ENCODE measurements at places on chromosomes 6 and 20.

GRCh38 chr6:20366082-20366830 is 35.4 kb upstream of the E2F3 start:
- peaks cover 8% of the 10 kb centered on the region for H3K36me3 ChIP-seq
- DNase-seq: peak; percentile 53
- H3K4me3 ChIP-seq: peak overlapping the region; percentile 81
- no peaks in the 10 kb centered on the region for H3K27me3 ChIP-seq
- peak overlapping the region; percentile 97 for H3K27ac ChIP-seq
- peaks cover 46% of the 10 kb centered on the region for H3K4me1 ChIP-seq

GRCh38 chr6:147371325-147371724 is 137.2 kb upstream of the SAMD5 start:
- H3K36me3 ChIP-seq: peaks cover 11% of the 10 kb centered on the region
- no peaks in the 10 kb centered on the region for H3K27me3 ChIP-seq
- no peak overlapping the region for H3K4me3 ChIP-seq
- H3K4me1 ChIP-seq: no peaks in the 10 kb centered on the region

DNA sequence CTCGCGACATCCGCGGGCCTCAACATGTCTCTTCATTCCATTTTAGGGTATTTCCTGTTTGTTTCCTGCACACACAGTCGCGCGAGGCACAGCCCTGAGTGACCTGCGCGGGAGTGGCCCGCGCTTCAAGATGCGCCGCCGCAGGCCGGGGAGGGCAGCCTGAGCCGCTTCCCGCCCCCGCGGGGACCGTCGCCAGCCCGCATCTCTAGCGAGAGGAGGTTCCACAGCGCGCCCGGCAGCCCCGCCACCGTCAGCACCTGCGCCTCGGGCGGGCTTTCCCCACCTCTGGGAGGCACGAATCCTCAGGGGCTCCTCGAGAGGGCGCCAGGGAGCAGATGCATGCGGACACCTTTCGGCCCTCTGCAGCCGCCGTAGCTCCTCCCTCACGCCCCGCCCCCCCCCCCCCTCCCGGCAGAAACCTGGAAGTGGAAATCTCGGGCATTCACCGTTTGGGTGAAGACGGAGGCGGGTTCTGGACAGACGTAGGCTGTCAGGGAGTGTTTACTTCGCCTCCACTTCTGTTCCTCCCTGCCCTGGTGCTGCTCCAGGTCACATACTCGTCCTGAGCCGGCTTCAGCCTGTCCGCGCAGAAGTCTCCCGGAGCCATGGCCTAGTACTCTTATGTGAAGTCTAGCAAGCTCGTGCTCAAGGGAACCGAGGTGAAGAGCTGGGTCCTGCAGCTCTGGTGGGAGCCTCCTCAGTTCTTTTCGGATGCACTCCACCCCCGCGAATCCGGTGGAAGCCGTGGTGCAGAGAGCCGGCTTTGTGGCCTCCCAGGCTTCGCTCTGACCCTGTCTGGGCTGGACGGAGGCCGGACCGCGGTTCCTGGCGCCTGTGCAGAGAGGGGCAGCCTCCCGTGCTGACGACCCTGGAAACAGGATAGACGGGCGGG is 880.5 kb upstream of the DEFB115 start:
- peak; percentile 92 for DNase-seq
- H3K4me1 ChIP-seq: peaks cover 21% of the 10 kb centered on the region
- peak overlapping the region; percentile 94 for H3K27ac ChIP-seq
- peaks cover 17% of the 10 kb centered on the region for H3K36me3 ChIP-seq

DNA sequence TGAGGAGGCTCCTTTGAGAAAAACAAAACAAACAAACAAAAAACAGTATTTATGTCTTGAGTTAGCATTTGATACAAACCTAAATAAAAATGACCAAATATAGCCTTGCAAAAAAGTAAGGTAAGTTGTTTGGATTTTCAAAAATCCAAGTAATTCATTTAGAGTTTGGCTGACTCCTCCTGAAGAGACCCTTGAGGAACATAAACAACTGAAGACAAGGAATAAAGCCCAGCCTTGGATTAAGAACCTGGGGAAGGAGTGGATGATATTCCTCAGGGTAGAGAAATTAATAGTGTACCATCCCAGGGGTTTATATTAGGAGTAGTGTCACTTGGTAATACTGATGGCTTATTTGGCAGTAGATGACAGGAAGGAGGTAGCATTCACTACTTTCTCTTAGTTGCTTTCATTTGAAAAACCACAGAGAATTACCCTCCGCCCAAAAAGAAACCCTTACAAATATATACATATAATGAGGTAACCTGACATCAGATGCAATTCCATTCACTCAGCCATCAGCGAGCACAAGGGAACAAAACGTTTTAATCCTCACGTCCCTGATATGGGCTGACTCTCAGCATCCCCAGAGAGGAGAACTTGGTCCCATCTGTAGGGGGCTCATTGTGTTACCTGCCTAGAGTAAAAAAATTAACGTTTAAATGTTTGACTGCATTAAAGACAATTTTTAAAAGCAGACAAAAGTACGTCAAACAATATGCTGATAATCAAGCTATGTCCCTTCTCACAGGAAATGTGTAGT is 57.0 kb downstream of the SOBP start:
- peaks cover 3% of the 10 kb centered on the region for H3K4me1 ChIP-seq
- peaks cover 8% of the 10 kb centered on the region for H3K27me3 ChIP-seq
- no peaks in the 10 kb centered on the region for H3K36me3 ChIP-seq
- no peak overlapping the region for H3K4me3 ChIP-seq
- H3K27ac ChIP-seq: no peak overlapping the region
- no peak for DNase-seq

DNA sequence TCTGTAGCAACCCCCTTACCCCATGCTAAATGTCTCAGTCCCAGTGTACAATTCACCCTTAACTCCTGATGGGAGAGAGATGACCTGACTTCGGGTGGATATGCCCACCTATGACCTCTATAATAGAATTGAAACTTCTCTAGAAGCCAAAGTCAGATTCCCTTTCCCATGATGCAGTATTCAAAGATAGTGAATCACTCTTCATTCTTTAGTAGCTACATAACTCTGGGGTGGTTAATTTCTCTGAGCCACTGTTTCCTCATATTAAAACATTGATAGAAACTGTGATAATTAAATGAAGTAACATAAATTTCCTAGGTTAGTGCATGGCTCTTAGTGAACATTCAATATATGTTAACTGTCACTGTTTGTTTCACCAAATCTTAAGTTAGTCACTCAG is 500.4 kb downstream of the COL12A1 start:
- H3K4me3 ChIP-seq: no peak overlapping the region
- H3K27ac ChIP-seq: no peak overlapping the region
- H3K4me1 ChIP-seq: no peaks in the 10 kb centered on the region
- H3K36me3 ChIP-seq: no peaks in the 10 kb centered on the region

DNA sequence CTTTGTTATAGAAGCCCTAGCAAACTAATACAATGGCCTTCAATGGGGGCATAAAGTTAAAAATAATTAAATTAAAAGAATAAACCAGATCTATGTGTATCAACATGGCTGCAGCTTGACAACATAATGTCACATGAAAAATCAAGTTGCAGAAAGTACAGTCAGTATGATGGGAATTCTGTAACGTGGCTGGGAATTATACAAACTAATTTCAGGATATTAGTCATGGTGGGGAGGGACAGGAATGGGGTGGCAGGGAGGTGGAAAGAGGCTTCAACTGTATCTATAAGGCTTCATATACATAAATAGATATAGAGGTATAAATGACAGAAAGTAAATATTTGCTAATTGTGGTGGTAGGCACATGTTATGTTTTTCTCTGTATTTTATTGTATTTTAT is 107.1 kb downstream of the UNC5CL start:
- H3K4me1 ChIP-seq: no peaks in the 10 kb centered on the region
- no peaks in the 10 kb centered on the region for H3K36me3 ChIP-seq
- no peak overlapping the region for H3K4me3 ChIP-seq

DNA sequence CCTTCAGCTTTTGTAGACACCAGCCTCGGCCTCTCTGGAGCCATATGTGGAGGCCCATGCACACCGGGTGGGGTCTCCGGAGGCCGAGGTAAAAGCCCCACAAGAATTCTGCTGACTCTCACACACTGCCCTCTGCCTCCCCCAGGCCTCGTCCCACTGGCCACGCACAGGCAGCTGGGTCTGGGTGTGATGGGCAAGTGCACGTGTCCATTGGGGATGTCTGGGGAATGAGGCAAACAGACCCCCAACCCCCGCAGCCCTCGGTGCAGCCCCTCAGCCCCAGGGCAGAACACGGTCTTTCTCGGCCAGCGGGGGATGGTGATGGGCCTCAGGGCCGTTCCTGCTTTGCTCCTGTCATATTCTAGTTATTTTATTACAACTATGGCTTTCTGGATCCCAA is 44.0 kb upstream of the GATA5 start:
- H3K36me3 ChIP-seq: no peaks in the 10 kb centered on the region
- DNase-seq: no peak
- H3K4me3 ChIP-seq: no peak overlapping the region
- H3K27ac ChIP-seq: no peak overlapping the region

- H3K27me3 ChIP-seq: peaks cover 7% of the 10 kb centered on the region
- H3K4me1 ChIP-seq: no peaks in the 10 kb centered on the region
- H3K4me3 ChIP-seq: no peak overlapping the region
- DNase-seq: no peak
- no peaks in the 10 kb centered on the region for H3K36me3 ChIP-seq
Measured at GRCh38 chr6:127162836-127163235, 44.4 kb downstream of the RSPO3 start.

DNA sequence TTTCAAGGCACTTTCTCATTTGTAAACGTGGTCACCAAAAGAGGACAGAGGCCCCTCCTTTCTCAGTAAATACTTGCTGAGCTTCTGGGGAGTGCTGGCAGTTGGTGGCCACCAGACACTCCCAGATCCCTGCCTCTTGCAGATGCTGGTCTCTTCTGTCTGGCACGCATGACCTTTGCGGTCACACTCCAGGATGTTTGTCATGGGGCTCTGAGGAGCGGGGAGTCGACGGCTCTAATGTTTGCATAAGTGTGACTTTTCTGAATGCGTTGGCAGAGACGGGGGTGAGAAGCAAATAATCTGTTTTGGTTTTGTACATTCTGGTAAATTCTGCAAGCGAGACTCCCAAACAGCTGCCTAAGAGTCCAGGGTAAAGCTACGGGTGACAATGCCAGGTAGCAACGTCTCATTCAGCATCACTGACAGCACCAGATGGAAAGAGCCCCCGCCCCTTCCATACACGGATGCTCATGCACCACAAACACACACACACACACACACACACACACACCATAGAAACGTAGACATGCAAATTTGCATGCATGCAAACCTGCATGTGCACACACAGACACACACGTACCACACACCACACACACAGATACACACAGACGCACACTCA is 101.1 kb downstream of the YTHDF1 start:
- H3K36me3 ChIP-seq: no peaks in the 10 kb centered on the region
- no peaks in the 10 kb centered on the region for H3K4me1 ChIP-seq
- peaks cover 19% of the 10 kb centered on the region for H3K27me3 ChIP-seq
- peak; percentile 10 for DNase-seq
- no peak overlapping the region for H3K27ac ChIP-seq

- no peak overlapping the region for H3K27ac ChIP-seq
- H3K4me1 ChIP-seq: peaks cover 9% of the 10 kb centered on the region
- H3K36me3 ChIP-seq: peaks cover 28% of the 10 kb centered on the region
- H3K27me3 ChIP-seq: no peaks in the 10 kb centered on the region
Measured at GRCh38 chr20:5770987-5771318, 20.8 kb downstream of the SHLD1 start.

GRCh38 chr6:83151114-83151513 is 42.0 kb downstream of the PGM3 start:
- no peak overlapping the region for H3K27ac ChIP-seq
- no peak overlapping the region for H3K4me3 ChIP-seq
- peaks cover 9% of the 10 kb centered on the region for H3K36me3 ChIP-seq

- H3K36me3 ChIP-seq: no peaks in the 10 kb centered on the region
Measured at GRCh38 chr20:47868744-47869143, 83.5 kb upstream of the SULF2 start.

DNA sequence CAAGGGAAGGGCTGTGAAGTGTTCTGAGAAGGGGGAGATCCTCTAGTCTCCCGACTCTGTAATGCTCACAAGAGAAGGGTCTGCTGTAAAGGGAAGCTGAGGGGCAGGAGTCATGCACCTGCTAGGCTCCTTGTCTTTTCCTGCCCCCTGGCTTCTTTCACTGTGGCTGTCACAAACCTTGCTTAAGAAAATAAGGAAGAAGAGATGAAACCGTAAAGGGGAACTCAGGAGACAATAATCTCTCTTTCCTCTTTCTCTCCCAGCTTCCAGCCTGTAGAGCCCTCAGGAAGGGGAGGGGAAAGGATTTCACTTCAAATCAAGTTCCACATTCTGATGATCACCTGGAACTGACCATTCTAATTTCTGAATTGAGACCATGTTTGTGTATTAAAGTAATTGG is 26.3 kb downstream of the SLC13A3 start:
- no peak overlapping the region for H3K27ac ChIP-seq
- no peak for DNase-seq
- H3K27me3 ChIP-seq: peaks cover 67% of the 10 kb centered on the region
- H3K4me3 ChIP-seq: no peak overlapping the region
- peaks cover 3% of the 10 kb centered on the region for H3K36me3 ChIP-seq

DNA sequence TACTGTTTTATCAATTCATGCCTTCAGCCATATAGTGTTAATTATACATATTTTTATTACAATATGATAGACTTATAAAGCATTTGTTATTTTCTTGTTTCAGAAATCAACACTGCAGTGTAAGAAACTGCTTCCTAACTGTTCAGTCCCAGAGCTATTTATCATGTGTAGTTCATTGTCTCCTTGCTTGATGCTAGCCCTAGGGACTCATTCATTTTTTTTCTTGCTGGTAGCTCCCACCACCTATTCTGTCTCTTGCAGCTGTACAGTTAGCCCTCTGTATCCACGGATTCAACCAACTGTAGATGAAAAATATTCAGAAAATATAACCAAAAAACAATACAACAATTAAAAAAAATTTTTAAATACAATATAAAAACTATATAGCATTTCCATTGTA is 121.3 kb downstream of the STXBP5 start:
- H3K27ac ChIP-seq: no peak overlapping the region
- H3K4me1 ChIP-seq: peaks cover 12% of the 10 kb centered on the region
- H3K4me3 ChIP-seq: no peak overlapping the region
- peaks cover 30% of the 10 kb centered on the region for H3K36me3 ChIP-seq
- DNase-seq: no peak
- H3K27me3 ChIP-seq: no peaks in the 10 kb centered on the region

- H3K4me3 ChIP-seq: no peak overlapping the region
- H3K4me1 ChIP-seq: peaks cover 7% of the 10 kb centered on the region
- no peak overlapping the region for H3K27ac ChIP-seq
- no peaks in the 10 kb centered on the region for H3K27me3 ChIP-seq
- DNase-seq: no peak
Measured at GRCh38 chr6:44708208-44708607, 320.7 kb downstream of the CDC5L start.

GRCh38 chr20:44057698-44058675 is 129.0 kb downstream of the JPH2 start:
- peaks cover 21% of the 10 kb centered on the region for H3K36me3 ChIP-seq
- H3K27ac ChIP-seq: no peak overlapping the region
- H3K4me3 ChIP-seq: no peak overlapping the region
- peaks cover 13% of the 10 kb centered on the region for H3K27me3 ChIP-seq
- no peak for DNase-seq

DNA sequence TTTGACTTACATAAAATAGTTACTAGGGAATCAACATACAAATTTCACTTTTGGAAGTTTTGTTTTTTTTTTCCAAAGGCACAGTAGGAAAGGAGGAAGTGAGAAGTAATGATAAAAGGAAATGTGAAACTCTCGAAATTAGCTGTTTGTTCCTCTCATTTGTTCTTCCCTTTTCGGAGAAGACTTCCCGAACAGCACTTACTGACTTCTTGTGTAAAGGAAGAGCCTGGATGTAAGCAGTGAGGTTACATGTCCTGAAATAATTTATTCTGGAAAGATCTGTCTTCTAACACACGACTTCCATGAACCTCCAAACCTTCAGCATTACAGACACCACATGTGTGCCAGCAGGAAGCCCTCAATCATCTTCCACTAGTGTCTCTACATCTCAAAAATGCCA is 59.1 kb downstream of the KIF16B start:
- H3K27ac ChIP-seq: no peak overlapping the region
- H3K4me3 ChIP-seq: no peak overlapping the region
- no peaks in the 10 kb centered on the region for H3K36me3 ChIP-seq
- DNase-seq: no peak
- H3K4me1 ChIP-seq: peaks cover 2% of the 10 kb centered on the region
- H3K27me3 ChIP-seq: peaks cover 2% of the 10 kb centered on the region

Measured in activated naive CD8-positive, alpha-beta T cell treated with anti-CD3 and anti-CD28 coated beads, Interleukin-2, amount 10 ng/mL, durations not matched to agents 7 days and 5 days (primary cell).